ENCODE measurements at places on chromosomes 5 and 9.

DNA sequence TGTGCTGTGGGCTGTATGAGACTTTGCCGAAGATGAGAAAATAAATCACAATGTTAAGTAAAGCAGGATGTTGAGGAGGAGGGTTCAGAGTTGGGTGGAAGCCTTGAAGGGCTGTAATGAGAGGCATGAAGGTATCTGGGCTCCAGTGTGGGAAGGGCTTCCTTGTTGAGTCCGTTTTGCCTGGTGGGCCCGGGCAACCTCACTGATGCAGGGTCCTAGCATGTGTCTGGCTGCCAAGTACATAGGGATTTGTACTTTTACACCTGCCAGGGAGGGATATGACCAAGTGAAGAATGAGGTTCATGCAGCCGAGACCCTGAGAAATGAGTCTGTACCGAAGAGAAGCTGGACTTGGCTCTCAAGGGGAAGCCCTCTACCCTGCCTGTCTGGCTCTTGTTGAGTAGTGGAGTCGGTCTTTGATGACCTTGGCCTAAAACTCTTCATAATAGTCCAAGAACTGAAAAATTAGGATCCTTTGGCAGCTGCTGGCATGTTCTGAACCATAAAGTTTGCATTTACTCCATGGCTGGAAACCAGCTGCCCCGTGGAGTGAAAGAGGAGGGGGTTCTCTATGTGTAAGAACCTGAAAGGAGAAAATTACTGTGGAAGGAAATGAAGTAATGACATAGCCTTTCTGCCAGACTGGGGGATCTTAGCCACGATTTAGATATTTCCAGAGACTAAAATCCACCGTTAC, 59.0 kb upstream of the DPYSL3 start:
- DNase-seq = no peak

DNA sequence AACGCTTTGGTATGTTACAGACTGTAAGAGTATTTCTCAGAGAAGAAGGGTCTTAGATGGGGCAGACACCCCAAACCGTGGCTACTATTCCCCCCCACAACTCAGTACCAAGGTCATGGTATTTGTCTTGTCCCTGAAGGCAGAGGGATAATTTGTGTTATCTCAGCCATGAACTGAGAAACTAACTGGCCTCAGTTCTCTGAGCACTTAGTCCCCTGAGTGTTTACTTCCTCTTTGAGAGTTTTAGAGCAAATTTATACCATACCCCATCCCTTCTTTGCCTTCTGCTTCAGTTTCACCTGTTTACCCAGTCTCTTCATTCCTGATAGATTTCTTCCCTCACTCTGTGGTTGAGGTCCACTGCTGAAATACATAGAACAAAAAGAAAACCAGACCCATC, 183.9 kb downstream of the LRRC70 start:
- no peak for DNase-seq

GRCh38 chr9:8723195-8723594, 923.6 kb upstream of the DMAC1 start:
- DNase-seq = no peak

- no peak for DNase-seq
These were observed 333.4 kb downstream of the YTHDC2 start for GRCh38 chr5:113846941-113847340.

- no peak for DNase-seq
These were observed 599.0 kb downstream of the PRELID2 start for GRCh38 chr5:145236127-145236526.

DNA sequence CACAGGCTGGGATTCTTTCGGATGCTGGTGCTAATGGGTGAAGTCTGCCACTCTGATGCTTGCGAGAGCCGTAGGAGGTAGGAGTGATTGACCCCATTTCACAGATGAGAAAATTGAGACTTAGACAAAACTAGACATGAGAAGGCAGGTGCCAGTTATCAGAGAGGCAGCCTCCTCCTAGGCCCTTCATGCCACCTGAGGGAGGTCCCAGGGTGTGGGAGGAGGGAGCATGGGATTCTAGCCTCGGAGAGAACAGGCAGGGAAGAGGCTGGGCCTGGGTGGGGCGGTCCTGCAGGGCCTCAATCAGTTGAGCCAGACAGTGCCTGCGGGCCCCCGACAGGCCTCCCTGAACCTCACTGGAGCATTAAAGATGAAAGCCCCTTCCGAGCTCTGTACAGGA, 112.4 kb downstream of the COL23A1 start:
- no peak for DNase-seq

DNA sequence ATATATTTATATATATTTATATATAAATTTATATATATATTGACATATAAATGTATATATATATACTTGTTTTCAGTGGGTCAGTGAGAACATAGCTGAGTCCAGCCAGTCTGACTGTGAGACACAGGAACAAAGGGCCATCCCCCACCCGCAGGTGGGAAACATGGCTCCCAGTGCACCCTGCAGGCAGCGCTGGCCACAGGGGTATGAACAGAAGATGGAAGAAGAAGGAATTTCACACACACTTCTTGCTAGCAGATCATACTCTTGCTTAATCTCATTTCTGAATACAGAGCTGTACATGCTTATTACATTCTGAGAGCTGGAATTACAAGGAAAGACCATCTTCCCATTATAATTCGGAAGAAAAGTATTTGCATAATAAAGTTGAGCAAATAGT, 595.4 kb downstream of the IRX1 start:
- no peak for DNase-seq

- DNase-seq = no peak
These were observed 781 bp downstream of the NRG2 start for GRCh38 chr5:140042393-140042642.

DNA sequence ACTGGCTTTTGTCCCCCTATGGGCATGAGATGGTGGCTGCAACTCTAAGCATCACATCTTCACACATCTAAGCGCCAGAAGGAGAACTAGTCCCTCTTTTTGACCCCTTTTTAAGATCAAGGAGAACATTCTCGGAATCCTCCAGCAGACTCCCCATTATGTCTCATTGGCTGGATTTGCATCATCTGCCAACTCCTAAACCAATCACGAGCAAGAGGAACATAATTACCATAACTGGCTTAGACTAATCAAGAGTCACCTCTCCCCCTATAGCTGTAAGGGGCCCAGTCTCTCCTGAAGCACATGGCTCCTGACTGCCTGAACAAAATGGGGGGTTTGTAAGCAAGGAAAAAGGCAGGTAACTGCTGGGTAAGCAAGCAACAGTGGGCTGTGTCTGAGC, 68.5 kb upstream of the IQGAP2 start:
- no peak for DNase-seq

GRCh38 chr9:137985637-137986071, 108.1 kb downstream of the CACNA1B start:
- no peak for DNase-seq

GRCh38 chr5:94702729-94703128, 84.3 kb downstream of the SLF1 start:
- DNase-seq = no peak

DNA sequence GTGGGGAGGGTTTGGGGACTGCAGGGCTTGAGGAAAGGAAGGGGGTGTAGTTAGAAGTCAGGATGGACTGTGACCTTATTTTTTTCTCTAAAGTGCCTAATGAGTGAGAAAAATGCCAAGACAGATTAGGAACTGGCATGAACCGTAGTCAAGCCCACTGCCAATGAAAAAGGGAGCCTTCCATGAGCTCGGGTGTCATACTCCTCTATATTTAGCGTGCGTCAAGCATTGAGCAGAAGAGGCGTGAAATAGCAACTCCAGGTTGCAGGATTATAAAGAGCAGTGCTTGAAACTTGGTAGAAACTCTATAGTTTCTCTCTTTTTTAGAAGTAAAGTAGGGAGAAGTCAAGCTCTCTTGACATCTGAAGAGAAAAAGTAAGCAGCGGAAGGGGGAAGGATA, 1.8 kb downstream of the SGCD start:
- no peak for DNase-seq

DNA sequence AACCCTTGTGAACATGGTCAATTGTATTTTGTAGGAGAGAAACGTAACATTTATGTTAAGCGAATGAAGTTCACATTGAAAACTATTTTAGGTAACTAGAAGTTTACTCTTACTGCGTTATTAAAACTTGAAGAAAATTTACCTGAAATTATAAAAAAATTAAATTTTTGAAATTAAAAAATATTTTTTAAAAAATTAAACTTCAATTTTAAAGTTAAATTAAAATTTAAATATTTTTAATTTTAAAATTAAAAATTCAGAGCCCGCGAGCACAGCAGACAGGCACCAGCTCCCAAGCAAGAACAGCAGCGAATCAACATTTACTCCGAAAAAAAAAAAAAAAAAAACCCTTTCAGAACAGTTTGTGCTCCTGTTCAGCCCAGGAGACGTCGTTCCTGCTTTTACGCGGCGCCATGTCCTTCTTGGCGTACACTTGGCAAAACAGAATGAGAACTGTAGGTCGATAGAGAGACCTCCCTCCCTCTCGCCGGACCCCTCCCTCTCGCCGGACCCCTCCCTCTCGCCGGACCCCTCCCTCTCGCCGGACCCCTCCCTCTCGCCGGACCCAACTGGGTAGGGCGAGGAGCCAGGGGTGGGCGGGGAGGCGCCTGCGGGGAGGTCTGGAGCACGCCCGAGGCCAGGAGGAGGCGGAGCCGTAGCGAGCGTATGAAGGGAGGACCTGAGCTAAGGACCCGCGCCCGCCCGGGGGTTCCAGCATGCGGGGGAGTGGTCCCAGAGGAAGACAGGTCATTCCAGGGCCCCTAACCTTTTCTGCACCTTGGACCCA, 235.8 kb downstream of the ROR2 start:
- peak; percentile 87 for DNase-seq

- no peak for DNase-seq
These were observed 22.4 kb downstream of the MACIR start for GRCh38 chr5:103280967-103281366.

DNA sequence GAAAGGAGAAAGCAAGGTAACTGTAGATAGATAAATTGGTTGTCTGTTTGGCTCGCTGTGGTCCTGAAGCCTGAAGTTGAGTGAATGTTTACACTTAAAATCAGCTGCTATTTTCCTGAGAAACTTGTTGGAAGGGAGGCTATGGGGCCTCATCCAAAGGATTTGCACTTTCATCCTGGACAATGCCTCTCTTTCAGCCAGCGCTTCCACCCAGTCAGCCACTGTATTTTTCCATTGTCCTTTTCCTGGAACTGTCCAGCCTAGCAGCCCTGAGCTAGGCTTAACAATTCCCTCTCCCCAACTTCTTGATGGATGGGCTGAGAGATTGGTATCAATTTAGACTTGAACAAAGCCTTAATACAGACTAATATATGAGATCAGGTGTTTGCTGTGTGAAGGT, 429.2 kb downstream of the DMAC1 start:
- DNase-seq = no peak

DNA sequence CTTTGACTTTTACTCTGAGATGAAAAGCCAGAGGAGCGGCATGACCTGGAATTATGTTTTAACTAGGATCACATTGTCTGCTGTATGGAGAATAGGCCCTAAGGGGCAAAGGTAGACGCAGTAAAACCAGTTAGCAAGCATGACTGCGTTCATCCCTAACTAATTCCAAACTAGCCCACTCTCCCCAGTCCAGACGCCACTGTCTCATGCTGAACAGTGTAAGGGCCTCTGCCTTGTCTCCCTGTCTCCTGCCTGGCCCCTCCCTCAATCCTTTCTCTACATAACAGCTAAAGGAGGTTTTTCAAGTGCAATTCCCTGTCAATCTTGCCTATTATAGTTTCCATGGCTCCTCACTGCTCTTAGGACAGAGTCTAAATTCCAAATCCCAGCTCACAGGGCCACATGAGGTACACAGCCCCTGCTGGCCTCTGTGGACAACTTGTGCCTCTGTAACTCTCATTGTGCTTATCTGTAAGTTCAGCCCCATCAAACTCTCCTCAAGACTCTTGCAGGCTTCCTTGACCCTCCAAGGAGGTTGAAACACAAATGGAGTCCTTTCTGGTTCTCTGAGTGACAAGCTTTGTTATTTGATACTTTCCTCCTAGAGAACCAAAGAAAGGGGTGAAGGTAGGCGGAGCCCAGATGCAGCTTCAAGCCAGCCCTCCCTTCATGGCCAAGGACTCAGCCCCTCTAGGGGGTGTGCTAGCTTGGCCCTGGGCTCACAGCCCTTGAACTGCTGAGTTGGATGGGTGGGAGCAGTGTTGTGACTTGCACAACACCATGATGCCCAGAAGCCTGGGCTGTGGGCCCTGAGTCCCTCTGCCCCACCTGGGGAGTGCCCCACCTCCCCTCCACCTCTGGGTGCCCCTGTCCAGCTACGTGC, 16.0 kb upstream of the SLC22A4 start:
- peak; percentile 42 for DNase-seq

DNA sequence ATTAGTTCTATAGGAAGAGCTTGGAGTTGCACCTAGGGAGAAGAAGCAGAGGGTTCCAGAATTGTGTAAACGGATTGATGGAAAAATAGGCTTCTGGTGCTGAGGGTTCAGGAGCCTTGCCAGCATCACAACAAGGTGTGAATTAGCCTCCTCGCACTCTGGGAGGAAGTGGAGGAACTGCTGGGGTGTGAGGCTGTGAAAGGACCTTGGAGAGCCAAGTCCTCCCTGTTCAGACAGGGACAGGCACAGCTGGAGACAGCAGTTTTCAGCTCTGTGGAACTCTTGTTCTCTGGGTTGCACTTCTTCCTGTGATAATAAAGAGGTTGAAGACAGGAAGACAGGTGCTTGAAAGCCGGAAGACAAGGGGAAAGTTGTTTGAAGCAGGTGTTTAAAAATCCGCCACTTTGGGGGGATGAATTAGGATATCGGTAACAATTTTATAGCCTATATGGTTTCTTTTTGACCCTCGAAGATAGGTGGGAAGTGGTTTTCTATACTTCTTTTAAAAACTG, 22.6 kb downstream of the DAPK1 start:
- DNase-seq = no peak

DNA sequence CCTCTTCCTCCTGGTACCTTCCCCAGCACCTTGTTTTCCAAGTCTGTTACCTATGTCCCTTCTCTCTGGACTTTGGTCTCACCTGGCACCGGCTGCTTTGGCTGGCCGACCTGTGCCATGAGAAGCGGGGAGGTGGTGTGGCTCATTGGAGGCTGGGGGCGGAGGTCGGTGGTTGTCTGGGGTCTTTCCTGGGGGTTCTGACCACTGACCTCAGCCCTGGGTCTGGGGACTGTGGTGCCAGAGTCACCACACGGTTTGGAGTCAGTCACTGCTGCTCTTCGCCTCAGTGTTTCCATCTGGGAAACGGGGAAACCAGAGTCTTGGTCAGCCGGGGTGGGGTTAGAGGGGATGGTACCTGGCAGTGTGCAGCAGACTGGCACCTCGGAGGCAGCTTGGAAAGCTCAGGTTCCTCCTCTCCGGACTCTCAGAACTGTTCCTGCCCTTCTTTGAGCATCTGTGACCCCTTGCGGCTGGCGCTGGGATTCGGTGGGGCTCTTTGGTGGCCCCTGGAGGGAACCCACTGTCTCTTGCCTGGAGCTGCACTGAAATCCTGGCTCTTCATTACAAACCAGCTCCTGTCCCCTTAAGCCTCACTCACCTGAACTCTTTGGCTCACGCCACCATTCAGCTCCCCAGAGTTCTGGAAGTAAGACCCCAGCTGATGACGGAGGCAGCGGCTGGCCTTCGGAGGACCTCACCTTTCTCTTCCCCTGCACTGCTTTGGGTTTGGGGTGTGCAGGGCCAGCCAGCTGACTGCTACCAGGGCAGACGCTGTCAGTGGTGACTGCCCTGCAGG, 4.1 kb upstream of the RXRA start:
- no peak for DNase-seq

GRCh38 chr9:113569472-113570060, 106.0 kb downstream of the RGS3 start:
- no peak for DNase-seq

GRCh38 chr5:134114886-134115805, 665 bp downstream of the TCF7 start:
- DNase-seq = peak; percentile 82

GRCh38 chr9:131720330-131720729, 19.5 kb downstream of the RAPGEF1 start:
- no peak for DNase-seq

- DNase-seq = no peak
These were observed 335.0 kb downstream of the PDE4D start for GRCh38 chr5:59558501-59558900.
